NCI-H82 (cell line): ENCODE measurements at places on chromosomes 16 and 17.

DNA sequence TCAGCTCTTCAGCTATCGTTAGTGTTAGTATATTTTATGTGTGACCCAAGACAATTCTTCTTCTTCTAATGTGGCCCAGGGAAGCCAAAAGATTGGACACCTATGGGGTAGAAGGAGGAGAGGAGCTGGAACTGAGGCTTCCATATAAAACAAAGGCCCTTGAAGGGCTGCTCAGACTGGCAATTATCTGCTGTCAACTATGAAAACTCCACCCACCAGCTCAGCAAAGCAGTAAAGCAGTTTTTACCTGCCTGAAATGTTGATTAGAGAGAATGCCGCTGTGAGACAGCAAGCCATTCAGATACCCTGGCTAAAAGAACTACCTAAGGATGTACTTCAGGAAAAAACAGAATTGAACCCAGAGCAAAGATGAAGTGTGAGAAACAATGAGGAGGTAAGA, 45.9 kb upstream of the GNAO1 start:
- DNase-seq: no peak

- peak; percentile 59 for DNase-seq
Observed at GRCh38 chr17:67696853-67697498, 20.8 kb upstream of the NOL11 start.

GRCh38 chr16:54062361-54063278, 224.0 kb downstream of the IRX3 start:
- DNase-seq: peak; percentile 42

DNA sequence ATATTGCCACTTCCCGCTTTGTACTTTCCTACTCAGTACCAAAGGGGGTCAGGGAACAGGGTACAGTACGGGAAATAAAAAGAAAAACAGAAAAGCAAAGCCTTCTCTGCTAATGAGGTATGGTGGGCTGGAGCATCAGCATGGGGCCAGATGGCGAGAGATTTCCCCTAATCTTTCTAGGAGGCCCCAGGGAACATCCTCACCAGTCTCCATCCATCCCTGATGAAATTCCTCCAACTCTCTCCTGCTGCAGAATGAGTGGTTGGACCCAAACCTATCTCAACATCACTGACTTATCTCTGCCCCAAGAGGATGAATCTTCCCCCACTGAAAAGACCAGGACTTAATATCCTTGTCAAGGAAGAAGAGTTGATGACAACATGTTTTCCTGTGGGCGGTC, 185.6 kb downstream of the C16orf78 start:
- DNase-seq: peak; percentile 75

GRCh38 chr16:6246266-6246665, 1086.4 kb upstream of the RBFOX1 start:
- no peak for DNase-seq

DNA sequence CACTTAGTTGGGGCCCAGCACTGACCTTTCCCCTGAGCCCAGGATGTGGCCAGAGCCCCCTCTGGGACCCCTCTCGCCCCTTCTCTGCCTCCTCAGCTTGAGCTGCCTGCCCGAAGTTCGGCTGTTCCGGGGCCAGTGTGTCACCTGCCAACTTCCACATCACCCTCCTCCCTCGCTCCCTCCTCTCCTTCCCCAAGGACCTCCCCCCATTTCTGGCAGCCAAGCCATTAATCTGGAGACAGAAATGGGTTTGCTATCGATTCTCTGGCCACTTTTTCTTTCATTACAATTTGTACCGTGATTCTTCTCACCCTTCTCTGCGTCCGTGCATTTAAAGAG, 8.8 kb upstream of the ADAM11 start:
- DNase-seq: no peak

- no peak for DNase-seq
Observed at GRCh38 chr16:86243571-86244154, 266.7 kb upstream of the FOXF1 start.

DNA sequence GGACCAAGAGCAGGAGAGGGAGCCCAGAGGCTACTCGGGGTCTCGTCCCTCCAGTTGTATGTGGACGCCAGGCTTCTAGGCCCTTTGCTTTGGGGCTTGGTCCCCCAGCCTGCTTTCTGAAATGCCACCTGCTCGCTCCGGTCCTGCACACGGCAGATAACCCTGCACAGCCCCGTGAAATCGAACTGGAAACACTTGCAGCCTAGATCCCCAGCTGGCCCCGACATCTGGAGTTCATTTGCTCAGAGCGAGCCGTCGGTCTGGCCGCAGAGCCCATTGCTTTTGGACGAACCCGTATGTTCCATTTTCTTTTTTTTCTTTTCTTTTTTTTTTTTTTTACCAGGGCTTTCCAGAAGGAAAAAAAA, 22.9 kb downstream of the C1QTNF1 start:
- DNase-seq: no peak

- DNase-seq: no peak
Observed at GRCh38 chr16:82583422-82583821, 43.3 kb upstream of the CDH13 start.

GRCh38 chr16:3722508-3722907, 5.2 kb upstream of the TRAP1 start:
- DNase-seq: no peak

GRCh38 chr17:39671651-39672521, 3.6 kb downstream of the PNMT start:
- peak; percentile 85 for DNase-seq

DNA sequence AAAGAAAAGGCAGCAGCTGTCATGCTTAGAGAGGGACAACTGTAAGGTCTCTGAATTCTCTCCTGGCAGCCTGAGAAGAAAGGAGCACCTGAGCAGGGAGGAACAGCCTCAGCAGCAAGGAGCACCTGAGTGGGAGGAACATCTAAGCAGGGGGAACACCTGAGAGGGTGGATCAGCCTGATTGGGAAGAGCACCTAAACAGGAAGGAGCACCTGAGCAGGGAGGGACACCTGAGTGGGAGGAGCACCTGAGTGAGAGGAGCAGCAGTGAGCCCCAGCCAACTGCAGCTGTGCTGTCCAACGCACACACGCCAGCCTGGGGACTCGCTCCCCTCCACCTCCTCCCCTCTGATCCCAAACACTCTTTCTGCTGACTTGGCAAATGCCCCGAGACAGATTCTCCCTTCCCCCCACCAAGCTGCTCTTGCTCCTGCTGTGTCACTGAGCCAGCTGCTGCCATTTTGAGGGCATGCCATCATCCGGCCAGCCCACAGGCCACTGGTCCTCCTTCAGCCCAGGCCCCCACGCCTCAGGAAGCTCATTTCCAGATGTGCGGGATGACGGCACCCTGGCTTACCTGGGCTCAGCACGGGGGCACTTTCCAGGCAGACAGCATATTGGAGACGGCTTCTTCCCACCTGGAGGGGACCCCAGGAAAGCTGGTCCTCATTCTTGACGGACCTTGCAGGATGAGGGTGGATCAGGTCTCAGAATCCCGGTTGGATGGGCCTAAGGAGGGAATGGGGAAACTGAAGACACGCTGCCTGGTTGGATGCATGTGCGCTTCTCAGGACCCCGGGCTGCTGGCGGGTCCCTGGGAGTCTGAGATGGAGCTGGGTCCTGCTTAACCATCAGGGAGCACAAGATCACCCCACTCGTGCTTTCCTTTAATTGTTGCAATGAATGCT, 57.7 kb upstream of the RBFOX3 start:
- DNase-seq: peak; percentile 60

DNA sequence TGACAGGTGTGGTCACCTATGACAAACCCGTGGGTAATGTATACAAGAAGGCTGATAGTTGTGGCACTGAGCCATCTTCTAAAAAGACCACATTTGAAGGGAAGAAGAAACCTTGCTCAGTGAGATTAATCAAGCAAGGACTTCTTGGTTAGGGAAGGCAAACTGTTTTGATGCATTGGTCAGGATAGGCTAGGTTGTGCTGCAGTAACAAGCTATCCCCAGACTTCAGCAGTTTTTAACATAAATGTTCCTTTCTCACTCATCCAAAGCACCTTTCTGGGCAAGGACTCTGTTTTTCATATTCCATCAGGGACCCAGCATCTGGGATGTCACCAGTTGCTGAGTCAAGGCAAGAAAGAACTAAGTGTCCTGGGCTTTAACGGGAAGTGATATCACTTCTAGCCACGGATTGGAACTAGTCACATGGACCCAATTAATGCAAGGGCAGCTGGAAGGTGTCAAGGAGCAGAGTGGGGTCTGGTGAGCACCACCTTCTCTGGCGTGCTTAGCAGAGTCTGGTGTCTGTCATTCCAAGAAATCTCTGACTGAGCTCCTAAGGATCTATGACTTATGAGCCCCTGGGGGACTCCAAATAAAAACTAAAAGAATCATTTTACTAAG, 52.0 kb upstream of the CCL2 start:
- DNase-seq: no peak

GRCh38 chr16:77327717-77328116, 107.1 kb downstream of the ADAMTS18 start:
- no peak for DNase-seq

DNA sequence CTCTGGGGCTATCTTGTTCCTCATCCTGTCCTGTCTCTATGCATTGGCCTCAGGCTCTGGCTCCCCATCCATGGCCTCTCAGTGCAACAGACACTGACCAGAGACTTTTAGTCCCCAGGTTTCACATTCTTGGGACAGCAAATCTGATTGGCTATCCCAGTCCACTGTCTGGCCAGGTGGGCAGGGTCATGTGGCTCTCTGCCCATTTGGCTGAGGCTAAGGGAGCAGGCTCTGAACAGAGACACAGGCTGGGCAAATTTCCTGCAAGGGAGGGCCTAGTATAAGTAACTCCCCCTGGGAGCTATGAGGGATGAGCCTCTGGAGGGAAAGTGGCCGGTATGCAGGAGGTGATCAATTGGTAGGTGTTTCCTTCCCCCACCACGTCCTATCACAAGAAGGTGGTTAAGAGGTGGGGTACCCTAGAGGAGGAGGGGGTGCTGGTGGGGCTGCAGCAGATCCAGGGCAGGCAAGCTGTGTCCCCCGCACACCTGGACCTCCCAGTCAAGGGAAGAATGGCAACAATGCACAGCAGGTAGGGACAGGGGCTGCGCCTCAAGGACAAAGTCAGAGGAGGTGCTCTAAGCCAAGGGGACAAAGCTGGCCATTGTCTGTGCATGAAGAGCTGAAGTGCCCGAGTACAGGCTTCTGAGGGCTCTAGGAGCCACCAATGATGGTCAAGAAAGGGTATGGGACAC, 13.2 kb downstream of the XYLT2 start:
- no peak for DNase-seq

DNA sequence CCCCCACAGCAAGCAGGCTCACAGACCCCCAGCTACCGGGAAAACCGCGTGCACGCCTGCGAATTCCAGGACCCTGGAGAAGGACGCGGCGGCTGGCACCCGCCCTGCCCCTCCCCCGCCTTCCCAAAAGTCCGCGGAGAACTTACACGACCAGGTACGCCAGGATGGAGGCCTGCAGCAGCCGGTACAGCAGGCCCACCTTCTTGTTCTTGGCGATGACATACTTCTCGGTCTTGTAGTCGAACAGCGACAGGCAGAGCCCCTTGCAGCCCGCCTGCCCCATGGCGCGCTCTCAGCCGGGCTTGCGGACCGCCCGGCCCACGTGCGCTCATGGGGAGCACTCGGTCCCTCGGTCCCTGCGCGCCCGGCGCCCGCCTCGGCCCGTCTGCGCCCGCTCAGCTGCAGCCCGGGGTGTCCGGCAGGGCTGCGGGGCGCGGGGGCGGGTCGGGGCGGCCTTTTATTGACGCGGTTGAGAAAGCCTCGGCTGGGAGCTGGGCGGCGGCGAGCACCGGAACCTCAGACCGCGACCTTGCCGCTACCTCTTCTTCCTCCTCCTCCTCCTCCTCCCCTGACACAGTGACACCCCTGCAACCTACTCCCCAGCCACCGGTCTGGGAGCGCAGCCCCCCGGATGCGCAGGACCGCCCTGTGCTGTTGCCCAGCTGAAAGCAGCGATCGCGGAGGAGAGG, at the start of gene P2RX5:
Gene P2RX5, minus strand, starts transcription at position 433 of the 689 bp plus-strand sequence. Its CDS starts 150 bp downstream, at position 283.
- DNase-seq: no peak

DNA sequence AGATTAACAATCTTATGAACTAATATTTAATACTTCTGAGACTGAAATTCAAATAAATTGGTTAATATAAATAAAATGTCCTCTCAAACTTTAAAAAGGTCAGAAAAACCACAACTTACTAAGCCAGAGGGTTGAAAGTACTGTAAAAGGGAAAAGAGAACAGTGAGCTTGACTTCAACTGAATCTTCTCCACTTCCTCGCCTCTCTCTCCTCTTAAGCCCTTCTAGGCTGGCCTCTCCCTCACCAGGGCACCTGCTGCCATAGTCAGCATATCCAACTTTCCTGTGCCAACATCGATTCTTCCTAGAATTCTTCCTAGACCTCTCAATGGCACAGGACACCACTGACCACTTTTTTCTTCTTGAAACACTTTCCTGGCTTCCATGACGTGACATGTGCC, 19.4 kb downstream of the GNA13 start:
- no peak for DNase-seq

GRCh38 chr17:9343516-9343915, 232.1 kb downstream of the STX8 start:
- peak; percentile 67 for DNase-seq

- peak; percentile 69 for DNase-seq
Observed at GRCh38 chr17:1648173-1648962, 1.3 kb downstream of the RILP start.

GRCh38 chr17:8606401-8606800, 24.1 kb downstream of the MYH10 start:
- DNase-seq: no peak

DNA sequence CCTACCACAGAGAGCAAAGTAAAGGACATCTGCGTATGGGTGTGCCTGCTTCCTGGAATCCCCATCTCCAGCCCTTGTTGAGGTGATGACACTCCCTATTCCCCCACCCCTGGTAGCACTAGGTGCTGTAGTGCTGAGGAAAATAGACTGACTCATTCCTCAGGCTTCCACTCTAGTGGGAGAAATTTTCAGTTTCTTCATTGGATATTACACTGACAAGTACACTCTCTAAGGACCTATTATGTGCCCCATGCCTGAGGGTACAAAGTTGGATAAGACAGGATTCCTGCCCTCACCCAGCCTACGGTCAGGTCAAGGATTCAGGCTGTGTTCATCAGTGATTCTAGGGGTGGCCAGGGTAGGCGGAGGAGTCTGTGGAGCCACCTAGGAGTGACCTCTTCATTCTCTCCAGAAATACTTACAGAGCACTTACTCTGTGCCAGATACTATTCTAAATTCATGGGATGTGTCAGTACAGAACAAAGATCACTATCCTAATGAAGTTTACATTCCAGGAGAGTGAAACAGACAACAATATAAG, 4.5 kb upstream of the ZC3H7A start:
- DNase-seq: no peak

DNA sequence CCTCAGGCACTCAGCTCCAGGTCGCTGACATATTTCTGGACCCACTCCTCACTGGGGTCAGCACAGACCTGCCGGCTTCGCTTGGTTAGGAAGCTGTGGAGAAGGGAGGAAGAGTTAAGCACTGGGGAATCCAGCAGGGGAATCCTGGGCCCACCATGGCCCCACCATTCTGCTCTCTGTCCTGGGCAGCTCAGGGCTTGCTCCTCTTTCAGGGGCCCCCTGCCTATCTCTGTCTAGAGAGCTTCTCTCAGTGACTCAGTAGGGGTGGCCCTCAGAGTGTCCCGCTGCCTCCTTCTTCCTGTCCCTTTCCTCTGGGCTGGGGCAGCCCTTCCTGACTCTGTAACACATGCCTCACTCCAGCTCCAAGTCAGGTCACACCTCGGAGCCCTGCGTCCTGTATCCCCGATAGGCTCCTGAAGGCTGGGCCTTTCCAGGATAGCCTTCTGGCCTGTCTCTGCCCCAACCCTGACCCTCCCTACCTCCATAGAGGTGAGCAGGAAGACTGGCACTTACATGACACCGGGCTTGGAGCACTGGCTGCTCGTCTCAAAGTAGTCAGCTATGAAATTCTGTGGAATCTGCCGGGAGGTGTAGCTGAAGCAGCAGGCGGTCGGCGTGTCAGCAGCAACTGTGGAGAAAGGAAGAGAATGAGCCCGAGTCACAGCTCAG, 1.1 kb downstream of the CCL3 start:
- no peak for DNase-seq
